NCI-H1930 (cell line): ENCODE measurements at places on chromosomes 16 and 17.

DNA sequence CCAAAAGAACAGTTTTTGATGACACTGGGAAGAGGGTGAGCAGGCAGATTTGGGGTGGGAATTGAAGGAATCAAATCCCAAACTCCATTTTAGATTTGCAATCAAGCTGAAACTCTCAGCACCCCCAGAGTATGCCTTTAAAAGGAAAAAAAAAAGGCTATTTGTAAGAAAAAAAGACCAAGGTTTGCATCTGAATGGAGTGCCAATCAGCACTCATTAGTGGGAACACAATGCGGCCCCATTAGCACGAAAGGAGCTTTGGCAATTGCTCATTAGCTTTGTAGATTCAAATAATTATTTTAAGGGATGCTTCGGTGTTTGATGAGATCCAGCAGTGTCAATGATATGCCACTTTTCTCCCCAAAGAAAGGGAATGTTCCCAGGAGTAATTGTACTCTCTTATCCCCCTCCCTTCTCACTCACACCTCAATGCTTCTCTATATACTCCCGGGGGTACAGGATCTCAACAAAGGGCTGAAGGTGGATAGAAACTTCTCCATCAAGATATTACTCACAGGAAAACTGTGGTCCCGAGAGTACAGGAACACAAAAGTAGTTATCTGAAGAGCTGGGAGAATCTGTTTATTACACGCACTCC is 32.2 kb downstream of the CHP2 start:
- no peak for DNase-seq

DNA sequence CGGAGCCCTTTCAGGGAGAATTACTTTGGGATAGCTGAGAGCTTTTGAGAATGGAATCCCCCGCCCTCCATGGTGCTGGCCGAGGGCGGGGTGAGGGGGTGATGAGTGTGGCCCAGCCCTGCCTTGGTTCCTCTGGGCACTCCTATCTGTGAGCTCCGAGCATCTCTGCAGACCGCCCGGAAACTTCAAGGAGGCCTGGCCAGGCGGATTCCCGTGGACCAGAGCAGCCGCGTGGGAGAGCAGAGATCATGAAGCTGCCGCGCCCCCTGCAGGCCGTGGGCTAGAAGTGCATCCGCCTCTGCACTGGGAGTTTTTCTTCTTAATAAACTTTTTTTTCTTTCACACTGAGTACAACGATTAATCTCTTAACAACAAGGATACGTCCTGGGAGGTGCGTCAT is 392.9 kb upstream of the EEF2KMT start:
- no peak for DNase-seq

- DNase-seq: no peak
These were observed 100.3 kb downstream of the NPIPB11 start for GRCh38 chr16:29306201-29306600.

DNA sequence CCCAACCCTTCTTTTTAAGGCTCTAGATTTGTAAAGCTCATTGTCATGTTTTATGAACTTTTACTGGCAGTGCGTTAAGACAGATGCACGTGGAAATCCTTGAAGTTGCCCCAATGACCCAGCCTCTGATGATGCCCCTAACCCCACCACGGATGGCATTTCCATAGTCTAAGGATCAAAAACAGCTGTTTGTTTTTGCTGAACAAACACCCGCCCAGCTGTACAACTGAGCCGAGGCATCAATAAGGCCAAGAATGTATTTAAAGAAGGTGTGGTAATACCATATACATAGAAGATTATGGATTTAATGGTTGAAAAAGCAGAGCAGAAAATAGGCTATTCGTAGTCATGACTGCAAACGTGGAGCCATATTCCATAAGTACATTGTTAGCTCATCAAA is 83.7 kb downstream of the SALL1 start:
- DNase-seq: no peak

DNA sequence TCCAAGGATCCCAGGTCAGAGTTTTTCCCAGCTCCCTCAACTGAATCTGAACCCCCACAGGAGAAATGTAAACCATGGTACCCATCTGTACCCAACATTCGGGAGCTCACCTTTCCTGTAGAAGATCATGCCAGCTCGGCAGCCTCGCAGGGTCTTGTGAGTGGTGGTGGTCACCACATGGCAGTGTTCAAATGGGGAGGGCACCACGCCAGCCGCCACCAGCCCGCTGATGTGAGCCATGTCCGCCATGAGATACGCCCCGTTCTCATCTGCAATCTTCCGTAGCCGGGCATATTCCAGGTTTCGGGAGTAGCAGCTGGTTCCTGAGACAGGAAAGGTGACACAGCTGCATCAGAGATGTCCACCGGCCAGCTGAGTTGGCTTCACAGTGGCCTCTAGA is 23.4 kb downstream of the SHMT1 start:
- no peak for DNase-seq

GRCh38 chr17:6812295-6812694 is 19.2 kb downstream of the TEKT1 start:
- DNase-seq: no peak

GRCh38 chr17:80892900-80893603 is 98.6 kb upstream of the CHMP6 start:
- DNase-seq: no peak
